ENCODE measurements at places on chromosomes 6 and 20. TPM values are rescaled to one million over a fixed set of nuclear protein-coding genes. Genes with fewer than 3 reads are reported as not detected.

The CALHM6 gene
- total RNA-seq = 0.45 TPM

The STMND1 gene
- not detected for total RNA-seq

The PTCHD4 gene
- 0.07 TPM for total RNA-seq

The LRRC73 gene
- total RNA-seq = 1.3 TPM

The MAS1 gene
- total RNA-seq = not detected

The NNAT gene
- total RNA-seq = not detected

The NFKBIL1 gene
- total RNA-seq = 10.5 TPM

The ULBP2 gene
- 4.6 TPM for total RNA-seq

The CNBD2 gene
- total RNA-seq = 6.8 TPM

The SOX18 gene
- total RNA-seq = 1.1 TPM

The C20orf202 gene
- not detected for total RNA-seq

The C6orf58 gene
- 0.24 TPM for total RNA-seq

The SUMO4 gene
- total RNA-seq = not detected

The NFATC2 gene
- total RNA-seq = 11.7 TPM

The SLA2 gene
- total RNA-seq = not detected

The ASXL1 gene
- total RNA-seq = 36.0 TPM

The DAAM2 gene
- 0.02 TPM for total RNA-seq

The TOX2 gene
- total RNA-seq = 9.3 TPM

The ZBTB12 gene
- 4.8 TPM for total RNA-seq

The BANF2 gene
- not detected for total RNA-seq

The RNF182 gene
- 3.8 TPM for total RNA-seq

The HDAC2 gene
- total RNA-seq = 93.0 TPM

The DHX16 gene
- total RNA-seq = 29.0 TPM

The EPPIN gene
- not detected for total RNA-seq

The POM121L2 gene
- total RNA-seq = not detected

The LTA gene
- total RNA-seq = not detected

The PCMTD2 gene
- 10.5 TPM for total RNA-seq

The GSTA3 gene
- total RNA-seq = not detected

The SOX12 gene
- 20.0 TPM for total RNA-seq

The ARHGAP40 gene
- total RNA-seq = not detected

The SYCP2 gene
- 0.81 TPM for total RNA-seq

The DACT2 gene
- total RNA-seq = 0.40 TPM

The GNRH2 gene
- not detected for total RNA-seq

The HRH3 gene
- total RNA-seq = not detected

The EYA2 gene
- 3.0 TPM for total RNA-seq

The KIAA0408 gene
- total RNA-seq = 7.1 TPM
